Thyroid gland (tissue), 4 donors: ENCODE measurements at places on chromosomes 4 and X. TPM values are rescaled to one million over a fixed set of nuclear protein-coding genes. Genes with fewer than 3 reads are reported as not detected.

NDST4 gene
- not detected for total RNA-seq

DNA sequence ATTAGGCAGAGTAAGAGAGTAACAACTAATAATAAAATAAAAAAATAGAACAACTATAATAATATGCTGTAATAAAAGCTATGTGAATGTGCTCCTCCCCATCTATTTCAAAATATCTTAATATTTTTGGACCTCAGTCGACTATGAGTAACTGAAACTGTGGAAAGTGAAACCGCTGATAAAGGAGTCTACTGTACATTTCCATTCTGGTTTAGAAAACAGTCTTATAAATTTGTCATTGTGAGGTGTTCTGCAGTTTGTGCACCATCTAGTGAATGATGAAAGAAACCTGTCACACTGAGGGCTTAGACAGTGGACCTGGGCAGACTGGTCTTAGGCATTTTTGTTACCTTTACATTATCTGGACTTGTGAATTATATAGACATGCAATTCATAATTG lies 42.0 kb downstream of the TMEM150C start:
- DNase-seq = no peak
- no peaks in the 10 kb centered on the region for H3K36me3 ChIP-seq
- no peaks in the 10 kb centered on the region for H3K27me3 ChIP-seq
- H3K27ac ChIP-seq = no peak overlapping the region
- H3K4me1 ChIP-seq = no peaks in the 10 kb centered on the region

GRCh38 chr4:170007113-170007512 lies 19.1 kb downstream of the MFAP3L start:
- no peak for DNase-seq
- no peaks in the 10 kb centered on the region for H3K4me1 ChIP-seq
- H3K4me3 ChIP-seq = no peak overlapping the region
- H3K27ac ChIP-seq = no peak overlapping the region

DNA sequence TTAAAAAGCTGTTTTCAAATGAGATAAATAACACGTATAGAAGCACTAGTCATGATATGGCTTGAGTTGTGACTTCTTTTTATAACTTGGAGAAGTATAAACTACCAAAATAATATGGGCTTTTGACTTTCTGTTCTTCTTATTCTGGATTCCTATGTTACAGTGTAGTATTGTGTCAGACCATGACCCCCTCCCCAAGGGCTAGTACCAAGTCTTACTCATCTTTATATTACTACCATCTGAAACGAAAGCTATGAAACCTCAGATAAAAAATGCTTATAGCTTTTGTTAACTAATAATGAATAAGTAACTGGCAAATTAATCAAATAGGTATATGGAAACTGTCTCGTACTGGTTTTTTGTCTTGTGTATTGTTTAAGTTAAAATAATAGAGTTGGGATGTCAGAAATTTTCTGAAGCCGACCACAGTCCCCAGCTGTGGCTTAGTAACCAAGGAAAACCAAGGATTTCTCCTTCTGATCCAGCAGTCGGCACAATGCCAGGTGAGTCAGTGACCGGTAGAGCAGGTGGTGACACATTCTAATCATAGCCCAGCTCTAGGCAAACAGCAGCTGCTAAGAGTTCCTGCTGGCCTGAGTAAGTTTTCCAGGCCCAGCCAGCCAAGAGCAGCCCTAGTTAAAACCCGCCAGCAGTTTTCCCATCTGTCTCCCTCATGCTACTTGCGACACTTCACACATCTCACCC lies 163.3 kb upstream of the PRDX4 start:
- no peaks in the 10 kb centered on the region for H3K27me3 ChIP-seq
- peak; percentile 90 for DNase-seq
- H3K4me3 ChIP-seq = no peak overlapping the region
- H3K4me1 ChIP-seq = no peaks in the 10 kb centered on the region

DNA sequence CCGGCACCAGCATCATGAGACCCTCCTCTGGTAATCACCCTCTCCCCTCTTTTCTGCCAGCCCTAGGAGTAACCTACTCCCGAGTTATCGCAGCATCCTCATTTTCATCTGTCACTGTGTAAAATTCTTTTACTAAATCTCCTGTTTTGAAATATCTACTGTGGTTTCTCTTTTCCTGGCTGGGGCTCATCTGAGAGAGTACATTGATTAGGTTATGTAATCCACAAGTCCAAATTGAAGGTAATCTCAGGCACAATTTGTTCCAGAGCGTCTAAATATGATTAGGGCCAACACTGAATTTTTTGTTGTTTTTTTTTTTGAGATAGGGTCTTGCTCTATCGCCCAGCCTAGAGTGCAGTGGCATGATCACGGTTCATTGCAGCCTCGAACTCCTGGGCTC lies 142.4 kb downstream of the SMIM20 start:
- H3K27ac ChIP-seq = no peak overlapping the region
- no peaks in the 10 kb centered on the region for H3K36me3 ChIP-seq
- H3K4me3 ChIP-seq = no peak overlapping the region
- no peaks in the 10 kb centered on the region for H3K27me3 ChIP-seq
- no peak for DNase-seq
- no peaks in the 10 kb centered on the region for H3K4me1 ChIP-seq

GRCh38 chrX:45743906-45744625 lies 543.4 kb upstream of the DIPK2B start:
- H3K27ac ChIP-seq = no peak overlapping the region
- no peaks in the 10 kb centered on the region for H3K27me3 ChIP-seq
- no peak for DNase-seq
- peaks cover 13% of the 10 kb centered on the region for H3K4me1 ChIP-seq
- peaks cover 8% of the 10 kb centered on the region for H3K36me3 ChIP-seq
- no peak overlapping the region for H3K4me3 ChIP-seq
